H1 (cell line): ENCODE measurements at places on chromosomes 7 and 10.

DNA sequence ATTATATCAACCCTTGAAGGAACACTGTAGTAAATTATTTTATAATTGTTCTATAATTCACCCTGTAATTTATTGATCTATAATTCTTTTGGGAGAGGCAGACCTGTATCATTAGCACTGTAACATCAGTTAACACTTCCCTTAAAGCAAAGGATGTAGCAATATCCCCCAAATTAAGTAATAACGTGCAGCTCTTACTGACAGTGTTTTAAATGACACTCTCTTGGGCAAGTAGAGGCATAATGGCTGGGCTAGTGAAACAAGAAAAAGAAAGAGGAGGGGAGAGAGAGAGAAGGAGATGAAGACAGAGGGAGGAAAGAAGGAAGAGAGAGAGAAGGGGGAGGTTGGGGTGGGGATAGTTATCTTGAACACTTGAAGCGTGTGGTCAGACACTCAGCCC is 161.0 kb upstream of the RNF32 start:
- no peak overlapping the region for H3K4me3 ChIP-seq
- no peak for DNase-seq
- H3K4me1 ChIP-seq, result no peaks in the 10 kb centered on the region

- H3K27me3 ChIP-seq, result no peaks in the 10 kb centered on the region
- H3K27ac ChIP-seq, result no peak overlapping the region
- H3K4me3 ChIP-seq, result no peak overlapping the region
- DNase-seq, result no peak
- H3K4me1 ChIP-seq, result no peaks in the 10 kb centered on the region; the same call in 1 of the 2 replicates
- H3K36me3 ChIP-seq, result no peaks in the 10 kb centered on the region
Measured at GRCh38 chr10:76429368-76430060, 998.1 kb downstream of the LRMDA start.

GRCh38 chr10:6995341-6995740 is 415.3 kb upstream of the PRKCQ start:
- H3K4me3 ChIP-seq, result no peak overlapping the region
- H3K4me1 ChIP-seq, result no peaks in the 10 kb centered on the region

- no peak overlapping the region for H3K4me3 ChIP-seq
- H3K36me3 ChIP-seq, result no peaks in the 10 kb centered on the region
- H3K27me3 ChIP-seq, result no peaks in the 10 kb centered on the region
- no peak for DNase-seq
- no peak overlapping the region; the same call in 1 of the 2 replicates for H3K27ac ChIP-seq
Measured at GRCh38 chr7:69412331-69413146, 185.7 kb upstream of the AUTS2 start.

DNA sequence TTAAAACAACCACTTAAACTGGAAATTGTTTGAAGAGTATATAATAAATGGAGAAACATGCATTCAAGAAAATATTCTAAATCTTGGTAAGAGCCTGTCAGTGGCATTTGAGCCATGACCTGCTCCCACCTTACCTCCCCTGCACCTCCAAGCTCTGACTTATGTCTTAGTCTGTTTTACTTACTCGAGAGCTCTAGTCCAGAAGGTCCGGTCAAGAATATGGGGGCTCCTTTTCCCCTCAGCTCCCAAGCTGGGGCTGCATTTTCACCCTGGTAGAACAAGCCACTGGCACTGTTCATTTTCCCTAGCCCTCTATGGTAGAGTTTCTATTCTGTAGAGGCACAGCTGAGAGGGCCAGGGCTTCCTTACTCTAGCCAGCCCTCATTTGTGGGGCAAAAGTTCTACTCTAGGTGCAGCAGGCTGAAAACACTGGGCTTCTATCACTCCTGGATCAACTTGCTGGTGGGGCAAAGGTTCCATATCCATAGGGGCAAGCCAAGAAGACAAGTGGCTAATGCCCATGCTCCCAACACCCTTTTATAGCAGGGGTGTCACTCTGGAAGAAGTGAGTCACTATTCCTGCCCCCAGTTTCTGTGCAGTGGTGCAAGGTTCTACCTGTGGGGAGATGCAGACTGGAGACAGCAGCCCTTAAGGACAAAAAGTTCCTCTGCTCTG is 40.6 kb downstream of the ZNF438 start:
- H3K27ac ChIP-seq, result no peak overlapping the region
- no peaks in the 10 kb centered on the region for H3K36me3 ChIP-seq
- no peaks in the 10 kb centered on the region for H3K4me1 ChIP-seq
- H3K4me3 ChIP-seq, result no peak overlapping the region

DNA sequence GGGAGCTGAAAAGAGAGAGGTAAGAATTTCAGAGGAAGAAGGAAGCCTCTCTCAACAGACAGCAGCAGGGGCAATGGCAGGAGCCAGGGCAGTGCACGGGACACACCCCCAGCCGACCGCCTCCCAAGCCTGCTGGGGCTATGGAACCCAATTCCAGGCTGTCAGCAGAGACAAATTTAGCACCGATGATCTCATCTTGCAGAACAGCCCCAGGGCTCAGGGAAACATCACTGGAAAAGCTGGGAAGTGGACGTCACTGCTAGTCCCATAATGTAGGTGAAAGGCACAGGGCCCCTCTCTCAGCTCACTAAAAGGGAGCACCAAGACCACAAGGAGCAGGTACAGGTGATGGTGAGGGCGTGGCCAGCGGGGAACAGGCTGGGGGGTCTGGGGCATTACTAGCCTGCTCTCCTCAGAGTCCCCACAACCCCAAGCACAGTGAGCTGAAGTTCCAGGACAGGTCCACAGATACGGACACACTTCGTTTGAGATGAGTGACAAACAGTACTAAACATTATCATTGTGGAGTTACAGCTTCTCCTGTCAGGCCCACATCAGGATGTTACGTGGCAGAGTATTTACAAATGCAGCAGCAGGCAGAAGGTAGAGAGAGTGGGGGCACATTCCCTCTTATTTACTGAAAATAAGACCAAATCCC is 103.7 kb downstream of the PLXNA4 start:
- no peak overlapping the region for H3K27ac ChIP-seq
- no peaks in the 10 kb centered on the region for H3K36me3 ChIP-seq
- no peak overlapping the region for H3K4me3 ChIP-seq
- no peak for DNase-seq

DNA sequence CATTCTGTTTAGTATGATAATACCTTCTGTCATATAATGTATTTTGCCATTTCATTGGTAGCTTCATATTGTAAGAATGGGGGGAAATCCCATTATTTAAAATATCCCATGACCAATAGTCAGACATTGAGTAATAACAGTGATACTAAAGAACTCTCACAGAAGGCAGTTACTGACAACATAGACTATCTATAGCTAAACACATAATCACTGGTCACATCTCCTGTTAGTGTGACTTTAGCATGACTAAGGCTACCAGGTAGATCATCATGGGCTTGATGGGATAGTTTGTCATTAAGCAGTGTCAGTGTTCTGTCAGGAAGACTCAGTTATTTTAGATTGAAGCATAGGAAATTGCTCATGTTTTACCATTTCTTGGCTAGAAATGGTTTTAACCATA is 16.4 kb downstream of the OPN1SW start:
- peaks cover 37% of the 10 kb centered on the region for H3K36me3 ChIP-seq
- no peaks in the 10 kb centered on the region for H3K4me1 ChIP-seq
- no peak overlapping the region for H3K27ac ChIP-seq
- no peak overlapping the region for H3K4me3 ChIP-seq
- H3K27me3 ChIP-seq, result no peaks in the 10 kb centered on the region
- DNase-seq, result no peak

DNA sequence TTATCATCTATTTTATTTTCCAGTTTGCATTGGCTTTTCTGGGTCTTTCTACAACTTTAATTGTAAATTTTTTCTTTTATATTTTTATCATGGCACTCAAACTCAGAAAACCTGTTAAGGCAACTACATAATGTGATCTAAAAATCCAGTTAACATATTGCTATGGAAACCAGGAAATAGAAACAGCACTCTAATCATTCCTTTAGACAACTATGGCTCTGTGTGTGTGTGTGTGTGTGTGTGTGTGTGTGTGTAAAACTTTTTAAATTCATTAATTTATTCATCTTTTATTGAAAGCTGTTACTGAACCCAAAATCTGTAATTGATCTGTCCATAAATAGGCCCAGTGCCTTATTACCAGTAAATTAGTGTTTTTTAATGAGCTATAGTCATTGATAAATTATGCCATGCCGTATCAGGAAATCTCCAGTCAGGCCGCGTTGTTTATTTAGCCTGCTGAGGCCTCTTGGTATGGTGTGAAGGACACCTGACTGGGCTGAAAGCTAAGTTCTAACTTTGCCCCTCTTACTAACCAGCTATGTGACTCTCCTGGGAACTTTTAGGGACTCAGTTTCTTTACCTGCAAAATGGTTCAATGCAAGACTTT is 1.5 kb upstream of the MET start:
- H3K27me3 ChIP-seq, result peaks cover 14% of the 10 kb centered on the region
- no peaks in the 10 kb centered on the region; the same call in 1 of the 2 replicates for H3K4me1 ChIP-seq
- no peak overlapping the region for H3K27ac ChIP-seq
- DNase-seq, result no peak
- no peak overlapping the region for H3K4me3 ChIP-seq
- H3K36me3 ChIP-seq, result no peaks in the 10 kb centered on the region

- no peak overlapping the region for H3K27ac ChIP-seq
- H3K4me3 ChIP-seq, result no peak overlapping the region
- H3K27me3 ChIP-seq, result no peaks in the 10 kb centered on the region
- no peaks in the 10 kb centered on the region for H3K36me3 ChIP-seq
- DNase-seq, result no peak
Measured at GRCh38 chr7:34869057-34869456, 168.2 kb downstream of the DPY19L1 start.
